ENCODE measurements at places on chromosomes 11 and 22. TPM values are rescaled to one million over a fixed set of nuclear protein-coding genes. Genes with fewer than 3 reads are reported as not detected.

The DDB1 gene
- total RNA-seq = 266 TPM

The CCDC73 gene
- not detected for total RNA-seq

The KRTAP5-1 gene
- not detected for total RNA-seq

The IGSF9B gene
- total RNA-seq = 86.7 TPM

Measured in camera-type eye (tissue), 1 donor.